ENCODE measurements at places on chromosomes 1 and 21.

DNA sequence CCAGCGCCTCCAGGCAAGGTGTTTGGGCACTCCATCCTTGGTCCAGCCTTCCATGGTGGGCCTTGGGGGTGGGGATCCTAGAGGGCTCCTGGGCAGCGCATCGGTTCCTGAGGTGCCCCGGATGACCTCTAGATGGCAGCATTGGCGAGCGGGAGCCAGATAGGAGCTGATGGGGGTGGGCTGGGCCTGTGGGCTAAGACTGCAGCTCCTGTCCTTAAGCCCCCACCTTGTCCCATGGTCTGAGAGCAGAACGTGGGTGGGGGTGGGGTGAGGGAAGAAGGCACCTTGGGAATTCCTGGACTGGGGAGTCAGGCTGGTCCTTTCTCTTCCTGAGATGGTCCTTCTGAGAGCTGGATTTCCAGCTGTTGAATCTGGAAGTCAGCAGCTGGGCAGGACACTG lies 93.4 kb upstream of the CSF3R start:
- DNase-seq: peak; percentile 15

DNA sequence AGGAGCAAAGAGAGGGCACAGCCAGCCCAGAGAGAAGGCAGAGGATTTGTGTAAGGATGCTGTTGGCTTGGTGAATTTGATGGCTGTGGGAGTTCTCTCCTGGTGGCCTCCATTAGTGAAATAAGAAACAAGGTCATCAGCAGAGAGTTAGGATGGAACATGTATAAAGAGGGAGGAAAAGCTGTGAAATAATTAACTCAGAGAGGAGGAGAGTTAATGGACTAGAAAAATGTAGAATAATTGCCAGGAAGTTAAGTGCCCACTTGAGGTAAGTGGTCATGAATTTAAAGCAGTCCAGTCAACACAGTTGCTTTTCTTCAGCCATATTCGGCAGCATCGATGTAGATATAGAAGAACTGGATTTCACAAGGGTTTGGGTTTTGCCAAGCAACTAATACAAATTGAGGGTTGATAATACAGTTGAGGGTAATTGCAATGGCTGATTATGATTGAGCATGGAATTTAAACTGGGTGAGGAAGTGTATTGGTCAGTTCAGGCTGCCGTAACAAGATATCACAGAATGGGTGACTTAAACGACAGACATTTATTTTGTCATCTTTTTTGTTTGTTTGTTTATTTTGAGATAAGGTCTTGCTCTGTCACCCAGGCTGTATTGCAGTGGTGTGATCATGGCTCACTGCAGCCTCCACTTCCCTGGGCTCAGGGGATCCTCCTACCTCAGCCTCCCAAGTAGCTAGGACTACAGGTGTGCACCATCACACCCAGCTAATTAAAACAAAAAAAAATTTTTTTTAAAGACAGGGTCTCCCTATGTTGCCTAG lies 31.7 kb upstream of the KLF17 start:
- DNase-seq: no peak

GRCh38 chr1:51482881-51483280 lies 36.2 kb downstream of the EPS15 start:
- DNase-seq: no peak

GRCh38 chr1:45299981-45300668 lies 26.6 kb upstream of the HPDL start:
- DNase-seq: no peak

DNA sequence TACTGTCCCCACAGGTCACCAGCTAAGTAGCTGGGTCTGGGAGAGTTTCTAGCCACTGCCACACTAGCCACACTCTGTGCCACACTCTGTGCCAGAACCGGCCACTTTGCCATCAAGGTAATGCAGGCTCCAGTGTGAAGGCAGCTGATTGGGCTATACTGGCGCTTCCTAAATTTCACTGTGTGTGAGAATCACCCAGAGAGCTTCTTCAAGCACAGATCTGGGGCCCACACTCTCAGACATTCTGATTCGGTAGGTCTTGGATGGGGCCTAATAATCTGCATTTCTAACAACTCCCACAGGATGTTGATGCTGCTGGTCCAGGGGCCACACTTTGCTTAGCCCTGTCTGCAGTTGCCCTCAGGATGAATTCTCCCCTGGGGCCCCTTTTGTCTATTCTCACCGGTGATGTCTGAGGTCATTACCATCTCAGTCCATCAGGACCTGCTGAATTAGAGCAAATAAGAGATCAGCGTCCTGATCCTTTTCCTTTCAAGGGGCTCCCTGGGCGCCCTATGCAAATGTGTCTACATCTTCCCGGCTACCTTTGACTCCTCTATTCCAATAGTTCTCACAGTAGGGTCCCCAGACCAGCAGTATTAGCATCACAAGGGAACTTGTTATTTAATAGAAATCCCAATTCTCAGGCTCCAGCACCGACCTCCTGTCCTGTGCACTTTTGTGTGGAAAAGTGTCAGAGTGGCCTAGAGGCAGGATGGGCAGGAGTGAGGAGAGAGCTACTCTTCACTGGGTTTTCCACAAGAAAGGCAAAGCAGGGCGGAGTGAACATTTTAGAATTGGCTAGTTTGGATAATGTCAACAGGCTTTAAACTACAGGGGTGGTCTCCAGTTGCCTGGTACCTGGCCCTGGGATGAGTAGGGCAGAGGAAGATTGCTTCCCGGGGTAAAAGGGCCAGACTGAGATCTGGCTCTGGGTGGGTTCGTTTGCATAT lies 24.7 kb upstream of the LRRN2 start:
- DNase-seq: no peak

DNA sequence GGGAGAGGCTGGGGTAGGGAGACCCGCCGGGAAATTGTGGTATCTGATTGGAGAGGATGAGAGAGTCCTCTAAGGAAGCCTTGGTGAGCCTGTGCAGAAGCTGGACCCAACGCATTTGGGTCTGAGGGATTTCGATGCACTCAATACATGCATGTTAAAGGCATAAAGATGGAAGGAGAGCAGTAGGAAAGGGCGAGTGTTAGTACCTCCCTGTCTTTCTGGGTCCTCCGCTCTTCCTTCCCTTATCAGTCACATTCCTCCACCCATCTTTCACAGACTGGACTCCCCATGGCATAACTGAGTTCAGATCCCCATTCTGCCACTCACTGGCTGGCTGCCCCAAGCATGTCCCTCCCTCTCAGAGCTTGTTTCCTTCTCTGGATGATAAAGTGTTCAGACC lies 7.3 kb downstream of the RGS16 start:
- DNase-seq: no peak

DNA sequence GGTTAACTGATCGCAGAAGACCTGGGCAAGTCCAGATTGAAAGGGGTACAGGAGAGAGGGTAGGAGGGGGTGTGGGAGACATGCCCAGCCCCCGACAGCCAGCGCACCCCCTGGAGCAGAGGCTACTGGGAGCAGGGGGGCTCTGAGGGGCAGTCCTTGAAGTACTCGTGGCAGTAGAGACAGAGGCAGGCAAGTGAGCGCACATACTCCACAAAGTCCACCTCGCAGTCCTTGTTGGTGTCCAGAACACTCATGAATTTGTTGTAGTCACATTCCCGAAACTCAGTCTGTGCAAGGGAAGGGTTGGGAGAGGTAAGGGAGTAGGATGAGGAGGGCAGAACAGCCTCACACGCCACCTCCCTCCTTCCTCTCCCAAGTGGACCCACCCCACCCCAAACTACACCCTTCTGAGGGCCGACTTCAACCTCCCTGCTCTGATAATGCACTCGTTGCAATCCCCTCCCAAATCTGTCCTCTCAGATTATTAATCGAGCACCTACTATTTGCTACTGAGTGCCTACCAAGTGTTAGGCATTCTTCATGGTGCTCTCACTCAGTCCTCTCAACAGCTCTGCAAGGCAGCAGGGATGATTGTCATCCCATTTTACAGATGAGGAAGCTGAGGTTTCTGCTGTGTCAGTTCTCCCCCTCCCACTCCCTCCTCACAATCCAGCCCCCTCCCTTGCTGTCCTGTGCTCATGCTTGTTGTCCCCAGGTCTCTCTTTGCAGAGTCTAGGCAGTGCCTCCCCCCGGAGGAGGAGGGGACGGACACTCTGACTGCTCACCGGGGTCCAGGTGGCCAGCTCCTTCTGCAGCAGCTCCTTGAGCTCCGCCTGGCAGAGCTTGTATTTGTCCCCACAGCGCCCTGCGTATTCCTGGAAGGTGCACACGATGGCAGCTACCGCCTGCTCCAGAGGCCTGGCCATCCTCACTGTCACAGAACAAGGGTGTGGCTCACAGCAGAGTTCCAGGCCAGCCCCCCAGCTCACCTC lies 1.2 kb downstream of the S100A3 start:
- no peak for DNase-seq

DNA sequence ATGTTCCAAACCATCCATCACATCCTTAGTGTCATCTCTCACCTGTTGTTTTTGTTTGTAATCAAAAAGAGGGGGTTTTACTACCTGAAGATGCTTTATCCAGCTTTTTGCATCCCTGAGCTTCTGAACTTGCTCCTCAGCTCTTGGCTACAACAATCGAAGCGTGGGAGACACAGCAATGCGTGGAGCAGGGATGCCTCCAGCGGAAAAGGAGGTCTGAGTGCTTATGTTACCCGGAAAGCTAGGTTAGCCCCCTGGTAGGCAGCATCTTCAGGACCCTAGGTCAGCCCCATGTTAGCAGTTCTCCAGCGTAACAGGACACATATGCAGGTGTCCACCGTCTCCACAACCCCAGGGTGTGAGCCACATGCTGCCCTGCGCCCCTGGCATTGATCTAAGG lies 141.5 kb downstream of the RRAGC start:
- DNase-seq: no peak

DNA sequence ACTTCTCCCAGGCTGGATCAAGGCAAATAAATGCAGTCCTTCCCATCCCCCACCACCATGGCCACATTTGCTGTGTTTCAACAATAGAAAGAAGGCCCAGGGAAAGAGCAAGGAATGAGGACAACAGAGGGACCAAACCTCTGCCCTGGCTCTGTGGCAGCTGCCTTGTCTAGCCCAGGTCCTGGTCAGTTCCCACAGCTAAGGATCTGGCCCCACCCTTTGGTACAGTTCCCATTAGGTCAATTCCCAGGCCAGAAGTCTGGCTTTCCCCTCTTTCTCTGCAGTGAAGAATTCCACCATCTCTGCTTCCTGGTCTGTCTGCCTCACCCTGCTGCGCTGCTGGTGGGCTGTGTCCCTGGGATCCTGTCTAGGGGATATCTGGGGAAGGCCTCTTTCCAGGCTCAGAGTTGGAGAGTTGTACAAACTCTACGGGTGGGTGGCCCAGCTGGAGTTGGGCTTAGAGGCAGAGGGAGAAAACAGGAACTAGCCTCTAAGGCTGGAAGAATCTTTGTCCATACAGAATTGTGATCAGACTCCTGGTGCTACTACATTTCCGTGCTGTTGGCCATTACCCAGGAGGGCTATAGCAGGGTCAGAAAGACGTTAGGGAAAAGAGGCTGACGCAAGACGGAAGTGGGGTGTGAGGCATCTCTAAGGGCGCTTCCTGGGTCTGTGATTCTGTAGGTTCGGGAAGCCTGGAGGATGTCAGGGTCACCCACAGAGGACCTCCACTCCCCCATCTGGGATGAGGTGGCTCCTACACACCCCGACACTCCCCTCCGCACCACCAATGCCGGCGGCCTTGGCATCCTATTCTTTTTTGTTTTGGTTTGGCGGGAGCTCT lies 953 bp upstream of the NDUFS2 start:
- DNase-seq: no peak

GRCh38 chr1:210573141-210573540 lies 244.4 kb downstream of the HHAT start:
- no peak for DNase-seq

- no peak for DNase-seq
Measured at GRCh38 chr21:33894736-33895288, 20.8 kb downstream of the ATP5PO start.

GRCh38 chr1:7015022-7015421 lies 229.8 kb downstream of the CAMTA1 start:
- no peak for DNase-seq

- DNase-seq: no peak
Measured at GRCh38 chr1:9066945-9067807, 2.3 kb downstream of the SLC2A5 start.

GRCh38 chr1:151655371-151655770 lies 43.5 kb downstream of the SNX27 start:
- no peak for DNase-seq

DNA sequence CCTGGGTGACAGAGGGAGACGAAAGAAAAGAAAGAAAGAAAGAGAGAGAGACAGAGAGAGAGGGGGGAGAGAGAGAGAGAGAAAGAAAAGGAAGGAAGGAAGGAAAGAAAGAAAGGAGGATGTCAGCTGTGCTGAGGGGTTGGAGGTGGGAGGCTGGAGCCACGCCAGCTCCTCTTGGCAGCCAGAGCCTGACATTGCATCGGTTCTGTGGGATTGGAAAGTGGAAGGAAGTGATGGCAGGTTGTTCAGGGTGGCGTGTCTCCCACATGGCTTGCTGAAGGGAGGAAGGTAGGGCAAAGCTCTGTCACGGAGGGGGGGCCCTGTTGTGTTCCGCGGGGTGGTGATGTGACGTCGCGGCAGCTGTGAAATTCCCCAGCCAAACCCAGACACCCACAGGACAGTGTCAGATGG lies 30.7 kb downstream of the EIF2D start:
- peak; percentile 79 for DNase-seq

GRCh38 chr1:46812996-46813857 lies 14.4 kb downstream of the CYP4B1 start:
- DNase-seq: no peak

GRCh38 chr1:162456323-162456722 lies 41.3 kb upstream of the UHMK1 start:
- DNase-seq: no peak

GRCh38 chr1:165958306-165958705 lies 130.9 kb downstream of the UCK2 start:
- no peak for DNase-seq

DNA sequence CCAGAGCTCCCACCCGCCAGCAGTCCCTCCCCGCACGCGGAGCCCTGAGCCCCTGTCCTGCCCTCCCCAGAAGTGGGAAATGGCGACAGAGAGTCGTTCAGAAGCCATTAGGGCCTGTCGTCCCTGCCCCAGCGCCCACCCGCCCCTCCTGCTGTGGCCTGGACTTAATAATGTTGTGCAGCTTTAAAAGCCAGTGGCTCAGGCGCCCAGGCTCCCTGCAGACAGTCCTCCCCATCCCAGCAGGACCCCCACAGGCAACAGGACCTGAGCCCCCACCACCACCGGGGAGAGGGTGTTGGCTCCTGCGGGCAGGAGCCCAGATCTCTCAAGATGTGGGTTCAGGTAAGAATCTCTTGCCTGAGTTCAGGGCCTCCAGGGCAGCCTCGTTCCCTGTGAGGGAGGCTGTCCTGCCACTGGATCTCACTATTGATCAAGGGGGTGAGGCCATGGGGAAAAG lies 125.3 kb upstream of the RUNX3 start:
- DNase-seq: no peak

DNA sequence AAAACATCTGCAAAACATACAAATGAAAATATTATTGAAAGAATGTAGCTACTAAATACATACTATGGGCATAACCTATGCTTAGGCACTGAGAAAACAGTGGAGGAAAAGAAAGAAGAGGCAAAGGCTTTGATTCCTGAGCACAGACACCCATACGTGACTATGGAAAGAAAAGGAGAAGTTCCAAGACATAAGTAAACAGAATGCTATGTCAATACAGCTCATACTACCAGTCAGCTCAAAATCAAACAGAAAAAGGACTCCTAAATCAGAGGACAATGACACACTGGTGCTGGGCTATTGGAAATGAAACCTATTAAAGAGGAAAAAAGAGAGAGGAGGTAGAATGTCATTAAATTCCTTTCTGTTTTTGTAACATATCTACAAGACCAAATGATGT lies 225.4 kb downstream of the SMYD3 start:
- DNase-seq: no peak
